Spinal cord (tissue), 10 donors: ENCODE measurements at places on chromosomes 3 and 15. TPM values are rescaled to one million over a fixed set of nuclear protein-coding genes. Genes with fewer than 3 reads are reported as not detected.

DNA sequence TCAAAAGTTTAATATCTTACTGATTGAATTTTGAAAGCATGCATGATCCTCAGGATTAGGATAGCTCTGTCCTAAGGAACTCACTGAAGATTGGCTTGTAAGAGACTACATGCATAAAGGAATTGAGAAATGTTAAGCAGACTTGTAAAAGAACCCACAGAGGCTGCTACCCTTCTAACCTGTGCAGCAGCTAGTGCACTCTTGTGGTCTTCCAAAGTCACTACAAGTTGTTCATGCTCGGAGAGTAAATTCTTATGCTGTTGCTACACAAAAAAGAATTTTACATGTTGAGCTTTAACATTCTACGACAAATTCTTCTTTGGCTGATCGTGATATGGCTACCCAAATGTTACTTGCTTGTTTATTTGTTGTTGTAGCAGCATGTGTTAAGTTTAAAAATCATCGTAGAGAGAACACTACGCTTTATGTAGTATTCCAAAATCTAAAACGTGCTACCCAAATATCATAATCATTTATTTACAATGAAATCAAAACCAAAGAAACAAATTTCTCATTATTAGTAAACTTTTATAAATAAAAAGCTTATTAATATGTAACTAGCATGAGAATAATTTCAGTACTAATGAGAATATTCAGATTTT is 55.0 kb downstream of the GOLIM4 start:
- H3K4me1 ChIP-seq = peaks cover 3% of the 10 kb centered on the region
- peak; percentile 24 for DNase-seq
- no peak overlapping the region for H3K4me3 ChIP-seq
- no peak overlapping the region for H3K27ac ChIP-seq
- H3K36me3 ChIP-seq = peaks cover 6% of the 10 kb centered on the region

GRCh38 chr3:190562866-190563510 is 49.1 kb downstream of the IL1RAP start:
- DNase-seq = no peak
- H3K27ac ChIP-seq = no peak overlapping the region
- H3K27me3 ChIP-seq = no peaks in the 10 kb centered on the region
- H3K4me1 ChIP-seq = no peaks in the 10 kb centered on the region
- no peaks in the 10 kb centered on the region for H3K36me3 ChIP-seq
- H3K4me3 ChIP-seq = no peak overlapping the region

- H3K27me3 ChIP-seq = no peaks in the 10 kb centered on the region
- DNase-seq = no peak
- no peak overlapping the region for H3K4me3 ChIP-seq
- H3K36me3 ChIP-seq = no peaks in the 10 kb centered on the region
- no peaks in the 10 kb centered on the region for H3K4me1 ChIP-seq
These were observed 10.3 kb downstream of the BCL2A1 start for GRCh38 chr15:79960502-79961212.

GRCh38 chr3:32284443-32285212 is 46.1 kb downstream of the CMTM8 start:
- no peaks in the 10 kb centered on the region for H3K4me1 ChIP-seq
- no peaks in the 10 kb centered on the region for H3K36me3 ChIP-seq
- no peak for DNase-seq
- H3K4me3 ChIP-seq = no peak overlapping the region

DNA sequence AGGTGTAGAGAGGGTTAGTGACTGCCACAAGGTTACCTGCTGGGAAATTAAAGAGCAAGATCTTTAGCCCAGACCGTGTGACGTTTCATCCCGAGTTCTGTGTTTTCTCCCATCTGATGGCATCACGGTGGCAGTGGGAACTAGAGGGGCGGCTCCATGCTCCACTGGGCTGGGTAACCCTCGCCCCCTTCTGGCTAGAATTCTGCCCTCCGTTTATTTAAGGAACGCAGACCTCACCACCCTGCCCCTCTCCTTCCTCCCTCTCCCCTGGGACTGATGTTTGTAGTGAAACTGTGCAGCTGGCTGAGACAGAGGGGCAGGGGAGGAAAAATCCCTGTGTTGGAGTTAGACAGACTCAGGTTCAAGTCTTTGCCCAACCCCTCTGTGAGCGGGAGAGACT is 65.6 kb downstream of the ITGA11 start:
- H3K4me3 ChIP-seq = no peak overlapping the region
- H3K4me1 ChIP-seq = peaks cover 23% of the 10 kb centered on the region
- H3K27ac ChIP-seq = no peak overlapping the region
- no peaks in the 10 kb centered on the region for H3K36me3 ChIP-seq

- DNase-seq = no peak
- H3K27me3 ChIP-seq = no peaks in the 10 kb centered on the region
- no peak overlapping the region for H3K4me3 ChIP-seq
- H3K27ac ChIP-seq = no peak overlapping the region
These were observed 34.8 kb downstream of the ATG7 start for GRCh38 chr3:11306817-11307589.

GRCh38 chr3:147415286-147415685 is 6.1 kb downstream of the ZIC1 start:
- H3K27ac ChIP-seq = peak overlapping the region; percentile 88
- H3K27me3 ChIP-seq = peaks cover 92% of the 10 kb centered on the region
- no peak for DNase-seq
- H3K4me3 ChIP-seq = peak overlapping the region; percentile 80
- H3K36me3 ChIP-seq = peaks cover 26% of the 10 kb centered on the region

DNA sequence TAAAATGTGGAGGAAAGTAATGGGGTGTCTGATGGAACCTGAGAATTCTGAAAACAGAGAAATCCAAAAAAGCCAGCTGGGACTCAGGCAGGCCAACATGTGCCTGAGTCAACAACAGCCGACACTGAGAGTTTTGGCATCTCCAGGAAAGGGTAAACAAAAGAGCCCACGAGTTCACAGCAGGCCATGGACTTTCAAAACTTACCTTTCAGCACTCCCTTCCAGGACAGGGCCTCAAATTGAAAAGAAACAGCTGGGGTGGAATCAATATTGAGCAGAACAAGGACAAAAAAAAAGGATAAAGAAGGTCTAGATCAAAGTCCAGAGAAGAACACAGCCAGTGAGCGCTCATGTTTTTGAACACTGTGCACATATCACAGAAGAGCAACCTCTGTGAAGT is 735.4 kb upstream of the GRM7 start:
- H3K4me1 ChIP-seq = no peaks in the 10 kb centered on the region
- H3K27me3 ChIP-seq = no peaks in the 10 kb centered on the region
- H3K4me3 ChIP-seq = no peak overlapping the region
- no peaks in the 10 kb centered on the region for H3K36me3 ChIP-seq

DNA sequence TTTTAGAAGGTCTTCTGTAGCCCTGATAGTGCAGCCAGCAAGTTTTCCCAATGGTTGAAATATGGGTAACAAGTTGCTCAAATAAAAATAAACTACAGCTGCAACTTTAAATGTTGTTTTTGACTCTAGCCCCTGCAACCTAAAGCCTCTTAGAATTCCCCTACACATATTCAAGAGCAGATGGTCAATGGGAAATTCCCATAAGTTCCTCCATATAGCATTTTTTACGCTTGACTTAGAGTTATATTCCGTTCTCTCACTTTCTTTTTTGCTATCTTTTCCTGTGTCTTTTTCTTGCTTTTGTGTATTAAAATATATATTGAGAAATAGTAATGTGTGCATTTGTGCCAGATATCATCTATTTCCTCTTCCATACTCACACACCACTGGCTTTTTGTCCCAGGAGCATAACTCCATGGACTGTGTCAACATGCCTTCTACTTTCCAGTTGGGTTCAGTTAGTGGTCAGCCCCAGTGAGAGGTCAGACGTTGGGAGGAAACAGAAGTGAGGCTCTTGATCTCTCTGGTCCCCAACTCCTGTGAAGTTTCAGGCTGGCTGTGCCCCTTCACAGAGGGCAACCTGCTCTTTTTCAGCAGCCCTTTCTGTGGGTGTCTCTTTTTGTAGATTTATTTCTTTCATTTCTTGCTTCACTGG is 63.3 kb upstream of the TP63 start:
- no peaks in the 10 kb centered on the region for H3K36me3 ChIP-seq
- no peak overlapping the region for H3K27ac ChIP-seq
- no peaks in the 10 kb centered on the region for H3K27me3 ChIP-seq
- H3K4me1 ChIP-seq = no peaks in the 10 kb centered on the region
- no peak overlapping the region for H3K4me3 ChIP-seq

- no peak overlapping the region for H3K27ac ChIP-seq
- no peaks in the 10 kb centered on the region for H3K4me1 ChIP-seq
- H3K36me3 ChIP-seq = no peaks in the 10 kb centered on the region
- no peak for DNase-seq
- H3K4me3 ChIP-seq = no peak overlapping the region
These were observed 37.4 kb downstream of the SHQ1 start for GRCh38 chr3:72810659-72811434.

GRCh38 chr15:79643393-79643792 is 211.3 kb downstream of the MINAR1 start:
- no peaks in the 10 kb centered on the region for H3K4me1 ChIP-seq
- no peaks in the 10 kb centered on the region for H3K27me3 ChIP-seq
- no peak for DNase-seq

DNA sequence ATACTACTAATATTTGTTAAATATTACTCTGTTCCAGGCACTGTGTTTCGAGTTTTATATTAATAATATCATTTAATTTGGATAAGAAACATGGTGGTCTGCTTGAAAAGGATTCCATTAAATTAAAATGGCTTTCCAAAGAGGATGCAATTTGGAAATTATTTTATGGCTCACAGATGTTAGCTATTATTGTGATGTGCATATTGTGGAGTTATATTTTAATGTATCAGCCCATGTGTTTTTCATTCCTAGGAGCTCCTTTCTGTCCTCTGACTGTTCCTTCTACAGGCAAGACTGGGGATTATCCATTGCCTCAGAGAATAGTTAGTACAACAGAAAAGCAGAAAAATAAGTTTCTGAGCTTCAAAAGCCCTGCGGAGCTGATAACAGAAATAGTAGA is 376.7 kb upstream of the PDZRN3 start:
- H3K36me3 ChIP-seq = no peaks in the 10 kb centered on the region
- no peak for DNase-seq
- no peak overlapping the region for H3K27ac ChIP-seq

DNA sequence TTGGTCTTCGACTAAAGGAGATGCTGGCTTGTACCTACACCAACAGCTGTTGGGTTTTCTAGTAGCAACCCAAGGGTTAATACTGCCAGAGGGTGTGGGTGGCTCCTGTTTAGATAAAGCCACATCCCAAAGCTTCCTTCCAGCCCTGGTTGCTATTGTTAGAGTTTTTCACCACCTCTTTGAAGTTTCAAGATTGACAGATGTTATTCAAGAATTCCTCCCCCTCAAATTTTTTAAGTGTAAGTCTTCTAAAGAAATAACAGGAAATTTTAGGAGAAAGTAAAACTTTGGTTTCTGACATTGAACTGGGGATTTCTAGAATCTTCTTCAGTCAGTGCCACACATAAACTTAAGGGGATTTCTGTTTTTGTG is 60.9 kb downstream of the TGFBR2 start:
- DNase-seq = no peak
- H3K27ac ChIP-seq = no peak overlapping the region
- H3K36me3 ChIP-seq = peaks cover 2% of the 10 kb centered on the region
- H3K4me3 ChIP-seq = no peak overlapping the region
- no peaks in the 10 kb centered on the region for H3K4me1 ChIP-seq

- no peaks in the 10 kb centered on the region for H3K4me1 ChIP-seq
- H3K27ac ChIP-seq = no peak overlapping the region
- no peaks in the 10 kb centered on the region for H3K36me3 ChIP-seq
- peak; percentile 16 for DNase-seq
- no peaks in the 10 kb centered on the region for H3K27me3 ChIP-seq
These were observed 172.5 kb upstream of the GADL1 start for GRCh38 chr3:31067004-31067403.

- no peak overlapping the region for H3K27ac ChIP-seq
- no peaks in the 10 kb centered on the region for H3K27me3 ChIP-seq
- no peak for DNase-seq
These were observed 81.9 kb downstream of the C3orf38 start for GRCh38 chr3:88231632-88232031.

- no peaks in the 10 kb centered on the region for H3K27me3 ChIP-seq
- H3K27ac ChIP-seq = no peak overlapping the region
- H3K4me3 ChIP-seq = no peak overlapping the region
- DNase-seq = no peak
- no peaks in the 10 kb centered on the region for H3K4me1 ChIP-seq
- no peaks in the 10 kb centered on the region for H3K36me3 ChIP-seq
These were observed 35.9 kb downstream of the CEMIP start for GRCh38 chr15:80815106-80815505.

- no peaks in the 10 kb centered on the region for H3K36me3 ChIP-seq
- H3K4me3 ChIP-seq = no peak overlapping the region
- H3K4me1 ChIP-seq = no peaks in the 10 kb centered on the region
- no peaks in the 10 kb centered on the region for H3K27me3 ChIP-seq
These were observed 52.7 kb downstream of the MITF start for GRCh38 chr3:69791919-69792399.

DNA sequence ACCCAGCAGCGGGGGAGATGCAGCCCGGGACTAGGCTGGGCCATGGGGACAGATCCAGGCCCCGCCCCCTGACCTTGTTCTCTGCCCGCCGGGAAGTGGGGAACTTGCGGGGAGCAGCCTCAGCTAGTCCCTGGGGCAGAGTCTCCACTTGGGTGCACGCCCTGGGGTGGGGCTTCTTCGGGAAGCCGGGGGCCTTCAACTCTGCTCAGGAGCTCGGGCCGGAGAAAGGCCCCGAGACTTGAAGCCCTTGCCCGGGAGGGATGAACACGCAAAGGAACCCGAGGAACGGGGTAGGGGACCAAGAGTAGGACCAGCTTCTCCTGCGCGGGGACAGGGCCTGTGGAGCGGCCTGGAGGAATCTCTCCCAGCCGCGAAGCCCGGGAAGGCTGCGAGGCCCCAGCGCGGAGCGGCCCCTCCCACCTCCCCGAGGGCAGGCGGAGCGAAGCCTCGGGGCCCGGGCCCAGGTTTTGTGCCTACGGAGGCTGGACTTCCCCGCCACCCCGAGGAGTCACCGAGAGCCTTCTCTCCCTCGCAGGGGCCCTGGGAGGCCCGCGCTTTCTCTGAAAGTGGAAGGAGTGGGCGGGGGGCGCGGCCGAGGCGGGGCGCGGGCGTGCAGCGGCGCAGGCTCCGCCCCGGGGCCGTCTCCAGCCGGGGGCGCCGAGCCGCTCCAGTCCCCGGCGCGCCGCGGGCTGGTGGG is at the start of gene ITPKA:
TSS of gene ITPKA (plus strand) at position 670 of the 697 bp plus-strand sequence. CDS start 54 bp downstream, outside the sequence.
- H3K4me3 ChIP-seq = peak within 1 kb of the TSS; percentile 52
- peaks cover 67% of the 10 kb centered on the region for H3K27me3 ChIP-seq
- H3K36me3 ChIP-seq = no peaks in the 10 kb centered on the region
- no peak for DNase-seq
- peak within 1 kb of the TSS; percentile 57 for H3K27ac ChIP-seq

DNA sequence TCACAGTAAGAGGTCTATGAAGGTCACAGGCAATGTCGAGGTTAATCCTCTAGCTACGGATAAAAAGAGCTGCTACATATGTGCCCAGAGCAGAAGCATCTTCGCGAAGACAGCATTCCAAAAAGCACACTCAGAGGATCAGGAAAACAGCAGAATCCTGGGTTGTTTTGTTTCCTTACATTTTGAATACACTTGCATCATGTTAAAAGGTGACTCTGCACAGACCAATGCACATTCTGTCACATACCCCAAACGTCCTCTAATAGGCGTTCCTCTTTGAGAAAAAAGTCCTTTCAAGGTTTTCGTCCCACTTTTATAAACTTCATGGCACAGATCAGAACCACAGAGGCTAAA is 52.7 kb downstream of the VGLL4 start:
- peak overlapping the region; percentile 97 for H3K27ac ChIP-seq
- no peak for DNase-seq
- H3K4me1 ChIP-seq = peaks cover 47% of the 10 kb centered on the region
- H3K27me3 ChIP-seq = no peaks in the 10 kb centered on the region

The LRRN1 gene
- polyA plus RNA-seq = 128 TPM

The GPR15 gene
- polyA plus RNA-seq = not detected

The TF gene
- 708 TPM for polyA plus RNA-seq

The GOLGA6L24 gene
- not detected for polyA plus RNA-seq

The ADCY5 gene
- 37.9 TPM for polyA plus RNA-seq

The GP5 gene
- polyA plus RNA-seq = 0.25 TPM

The ANKRD63 gene
- 0.14 TPM for polyA plus RNA-seq

The GYG1 gene
- 54.3 TPM for polyA plus RNA-seq
